ENCODE measurements at places on chromosomes 13 and 19. TPM values are rescaled to one million over a fixed set of nuclear protein-coding genes. Genes with fewer than 3 reads are reported as not detected.
A peak's percentile ranks its signal among the peaks of the same experiment; 100 is the strongest.

DNA sequence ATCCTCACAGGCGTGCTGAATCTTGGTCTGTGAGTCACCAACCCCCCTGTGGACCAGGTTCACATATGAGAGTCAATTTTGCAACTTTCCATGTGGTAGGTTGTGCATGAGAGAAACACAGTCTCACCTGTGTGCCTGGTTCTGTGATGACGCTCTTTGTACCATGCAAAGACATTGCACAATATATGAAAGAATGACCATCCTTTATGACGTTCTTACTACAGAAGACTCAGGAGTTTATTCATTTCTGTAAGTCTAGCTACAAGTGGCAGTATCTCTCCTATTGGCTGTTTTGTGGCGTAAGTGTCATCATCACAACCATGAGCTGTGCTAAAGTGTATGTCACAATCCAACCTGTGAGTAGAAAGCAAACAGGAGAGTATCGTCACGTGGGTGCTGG is 43.8 kb upstream of the ZNF728 start:
- no peaks in the 10 kb centered on the region for H3K36me3 ChIP-seq
- H3K4me1 ChIP-seq = no peaks in the 10 kb centered on the region
- H3K4me3 ChIP-seq = no peak overlapping the region
- H3K27ac ChIP-seq = no peak overlapping the region
- no peaks in the 10 kb centered on the region for H3K27me3 ChIP-seq

The ARID3A gene
- 8.7 TPM for total RNA-seq

DNA sequence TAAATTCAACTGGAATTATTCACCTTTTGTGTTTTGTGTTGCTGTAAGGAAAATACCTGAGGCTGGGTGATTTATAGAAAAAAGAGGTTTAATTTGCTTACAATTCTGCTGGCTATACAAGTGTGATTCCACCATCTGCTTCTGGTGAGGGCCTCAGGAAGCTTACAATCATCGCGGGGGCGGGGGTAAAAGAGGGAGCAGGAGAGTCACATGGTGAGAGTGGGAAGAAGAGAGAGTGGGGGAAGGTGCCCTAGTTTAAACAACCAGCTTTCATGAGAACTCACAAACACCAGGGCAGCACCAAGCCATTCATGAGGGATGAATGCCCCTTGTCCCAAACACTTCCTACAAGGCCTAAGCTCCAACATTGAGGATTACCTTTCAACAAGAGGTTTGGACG is 760.7 kb upstream of the PCDH9 start:
- H3K36me3 ChIP-seq = no peaks in the 10 kb centered on the region
- DNase-seq = no peak
- no peak overlapping the region for H3K4me3 ChIP-seq
- no peaks in the 10 kb centered on the region for H3K27me3 ChIP-seq
- no peaks in the 10 kb centered on the region for H3K4me1 ChIP-seq

GRCh38 chr13:50779443-50780200 is 63.9 kb downstream of the DLEU7 start:
- DNase-seq = no peak
- H3K4me1 ChIP-seq = no peaks in the 10 kb centered on the region
- H3K27me3 ChIP-seq = no peaks in the 10 kb centered on the region
- no peaks in the 10 kb centered on the region for H3K36me3 ChIP-seq
- no peak overlapping the region for H3K4me3 ChIP-seq

- DNase-seq = peak; percentile 85
- peaks cover 21% of the 10 kb centered on the region for H3K4me1 ChIP-seq
- peak overlapping the region; percentile 24 for H3K4me3 ChIP-seq
- no peaks in the 10 kb centered on the region for H3K36me3 ChIP-seq
- no peak overlapping the region for H3K27ac ChIP-seq
Observed at GRCh38 chr19:45643024-45643926, 4.1 kb upstream of the EML2 start.

- no peak for DNase-seq
- H3K4me3 ChIP-seq = no peak overlapping the region
- no peaks in the 10 kb centered on the region for H3K4me1 ChIP-seq
- no peak overlapping the region for H3K27ac ChIP-seq
Observed at GRCh38 chr13:72932250-72932649, 126.6 kb upstream of the KLF5 start.

The CACNG6 gene
- not detected for total RNA-seq

The HIPK4 gene
- total RNA-seq = not detected

- peak overlapping the region; percentile 99 for H3K27ac ChIP-seq
- peak; percentile 65 for DNase-seq
- peak overlapping the region; percentile 78 for H3K4me3 ChIP-seq
- no peaks in the 10 kb centered on the region for H3K27me3 ChIP-seq
- peaks cover under 1% of the 10 kb centered on the region for H3K36me3 ChIP-seq
- H3K4me1 ChIP-seq = peaks cover 31% of the 10 kb centered on the region
Observed at GRCh38 chr13:110713981-110714796, 689 bp downstream of the ING1 start.

DNA sequence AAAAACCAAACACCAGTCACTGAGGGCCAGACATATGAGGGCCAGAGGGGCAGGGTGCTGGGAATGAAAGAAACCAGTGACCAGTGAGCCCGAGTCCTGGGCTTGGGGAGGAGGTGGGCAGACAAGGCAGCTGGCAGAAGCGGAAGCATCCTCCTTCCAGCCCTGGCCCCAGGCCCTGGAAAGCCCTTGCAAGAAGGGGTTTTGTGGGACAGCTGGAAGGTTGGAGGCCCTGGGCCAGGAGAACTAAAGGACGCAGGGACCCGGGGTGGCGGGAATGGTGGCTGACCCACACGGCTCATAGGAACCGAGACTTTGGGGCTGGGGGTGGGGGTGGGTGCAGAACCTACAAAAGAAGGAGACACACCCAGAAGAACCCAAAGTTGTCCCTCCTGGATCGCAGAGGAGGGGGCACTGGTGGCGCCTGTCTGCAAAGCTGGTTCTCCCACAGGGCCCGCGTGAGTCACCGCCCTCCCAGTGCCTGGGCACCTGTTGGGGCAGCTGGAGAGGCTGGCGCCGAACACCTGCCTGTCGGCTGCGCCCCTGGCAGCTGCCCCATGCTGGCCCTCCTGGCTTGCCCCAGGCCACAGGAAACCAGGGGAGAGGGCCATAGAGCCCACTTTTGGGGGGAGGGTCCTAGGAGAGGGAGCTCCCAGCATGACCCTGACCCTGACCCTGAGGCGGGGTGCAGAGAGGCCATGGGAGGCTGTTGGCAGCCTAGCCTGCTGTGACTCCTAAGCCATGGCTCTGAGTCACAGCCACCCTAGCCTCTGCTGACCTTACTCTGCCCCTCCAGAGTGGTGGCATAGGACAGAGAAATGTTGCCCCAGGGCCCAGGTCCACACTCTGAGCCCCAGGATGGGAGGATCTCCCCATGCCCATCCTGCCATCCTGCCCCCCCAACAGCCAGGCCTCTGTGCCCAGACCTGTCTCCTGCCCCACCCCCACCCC is 802 bp downstream of the DMPK start:
- DNase-seq = peak; percentile 78
- H3K4me3 ChIP-seq = peak overlapping the region; percentile 79
- H3K36me3 ChIP-seq = peaks cover 40% of the 10 kb centered on the region
- H3K4me1 ChIP-seq = peaks cover 67% of the 10 kb centered on the region

GRCh38 chr13:31873145-31873544 is 133.8 kb downstream of the RXFP2 start:
- no peak overlapping the region for H3K27ac ChIP-seq
- no peaks in the 10 kb centered on the region for H3K27me3 ChIP-seq
- H3K36me3 ChIP-seq = no peaks in the 10 kb centered on the region
- no peak overlapping the region for H3K4me3 ChIP-seq
- DNase-seq = no peak
- H3K4me1 ChIP-seq = peaks cover 69% of the 10 kb centered on the region

DNA sequence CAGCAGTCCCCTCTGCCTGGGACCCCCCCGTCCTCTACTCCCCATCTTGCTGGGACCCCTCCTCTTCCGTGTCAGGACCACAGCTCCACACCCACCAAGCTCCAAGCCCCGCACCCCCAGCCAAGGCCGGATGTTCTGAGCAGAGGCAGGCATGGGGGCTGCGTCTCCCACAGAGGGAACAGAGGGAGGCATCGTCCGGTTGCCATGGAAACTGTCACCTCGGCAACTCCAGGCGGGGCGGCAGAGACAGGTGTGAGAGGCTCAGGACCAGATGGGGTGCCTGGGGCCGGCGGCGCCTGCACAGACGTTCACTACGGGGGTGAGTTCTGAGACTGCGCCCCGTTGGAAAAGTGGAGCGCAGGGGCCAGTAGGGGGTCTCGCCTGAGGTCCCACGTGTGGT is 5.4 kb downstream of the RNU6-9 start:
- H3K27me3 ChIP-seq = no peaks in the 10 kb centered on the region
- peaks cover 14% of the 10 kb centered on the region for H3K36me3 ChIP-seq
- no peak overlapping the region for H3K27ac ChIP-seq
- peaks cover 2% of the 10 kb centered on the region for H3K4me1 ChIP-seq

- no peak overlapping the region for H3K4me3 ChIP-seq
- H3K27ac ChIP-seq = no peak overlapping the region
- H3K27me3 ChIP-seq = no peaks in the 10 kb centered on the region
- peak; percentile 25 for DNase-seq
Observed at GRCh38 chr13:79581870-79582315, 100.9 kb downstream of the NDFIP2 start.

DNA sequence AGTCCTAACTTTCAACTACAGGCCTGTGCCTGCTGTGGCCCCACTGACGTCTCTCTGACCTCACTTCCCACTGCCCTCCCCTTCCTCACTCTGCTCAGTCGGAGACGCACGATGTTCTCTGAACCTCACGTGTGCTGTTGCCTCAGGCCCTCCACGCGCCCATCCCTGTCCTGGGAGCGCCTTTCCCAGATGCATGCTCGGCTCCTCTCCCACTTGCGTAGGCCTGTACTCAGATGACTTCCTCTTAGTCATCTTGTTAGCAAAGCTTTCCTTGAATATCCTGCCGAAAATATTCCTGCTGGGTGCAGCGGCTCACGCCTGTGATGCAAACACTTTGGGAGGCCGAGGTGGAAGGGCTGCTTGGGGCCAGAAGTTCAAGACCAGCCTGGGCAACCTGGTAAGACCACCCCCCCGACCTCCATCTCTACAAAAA is 9.3 kb upstream of the SYT5 start:
- H3K4me3 ChIP-seq = no peak overlapping the region
- peak overlapping the region; percentile 13 for H3K27ac ChIP-seq
- DNase-seq = peak; percentile 50
- H3K4me1 ChIP-seq = no peaks in the 10 kb centered on the region

- no peak overlapping the region for H3K4me3 ChIP-seq
- no peak for DNase-seq
Observed at GRCh38 chr13:102286326-102286725, 115.5 kb downstream of the FGF14 start.

- DNase-seq = no peak
- peaks cover 2% of the 10 kb centered on the region for H3K36me3 ChIP-seq
- H3K27ac ChIP-seq = no peak overlapping the region
Observed at GRCh38 chr13:100382785-100383184, 205.8 kb downstream of the GGACT start.

The ITGBL1 gene
- 3.8 TPM for total RNA-seq

- H3K4me3 ChIP-seq = no peak overlapping the region
- peaks cover 19% of the 10 kb centered on the region for H3K4me1 ChIP-seq
- H3K27me3 ChIP-seq = no peaks in the 10 kb centered on the region
- no peak for DNase-seq
Observed at GRCh38 chr19:33805313-33805712, 8.6 kb downstream of the KCTD15 start.

The PTGIR gene
- 2.3 TPM for total RNA-seq

DNA sequence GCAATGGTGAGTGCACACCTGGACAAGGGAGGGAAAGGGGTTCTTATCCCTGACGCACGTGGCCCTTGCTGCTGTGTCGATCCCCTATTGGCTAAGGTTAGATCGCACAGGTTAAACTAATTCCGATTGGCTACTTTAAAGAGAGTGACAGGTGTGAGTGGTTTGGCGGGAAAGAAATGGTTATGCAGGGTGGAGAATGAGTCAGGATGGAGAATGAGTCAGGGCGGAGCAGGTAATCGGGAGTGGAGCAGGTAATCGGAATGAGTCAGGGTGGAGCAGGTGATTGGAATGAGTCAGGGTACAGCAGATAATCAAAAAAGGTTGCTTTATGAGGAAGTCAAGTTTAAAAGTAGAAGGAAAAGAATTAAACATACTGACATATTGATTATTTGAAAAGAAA is 24.4 kb upstream of the SIAH3 start:
- no peaks in the 10 kb centered on the region for H3K4me1 ChIP-seq
- H3K27me3 ChIP-seq = no peaks in the 10 kb centered on the region
- H3K36me3 ChIP-seq = no peaks in the 10 kb centered on the region
- H3K4me3 ChIP-seq = no peak overlapping the region

GRCh38 chr19:27795369-27795768 is 1417.6 kb downstream of the UQCRFS1 start:
- no peak for DNase-seq
- no peak overlapping the region for H3K4me3 ChIP-seq
- no peak overlapping the region for H3K27ac ChIP-seq
- H3K4me1 ChIP-seq = peaks cover 15% of the 10 kb centered on the region

- H3K4me1 ChIP-seq = no peaks in the 10 kb centered on the region
- no peak overlapping the region for H3K4me3 ChIP-seq
- H3K36me3 ChIP-seq = no peaks in the 10 kb centered on the region
- no peaks in the 10 kb centered on the region for H3K27me3 ChIP-seq
Observed at GRCh38 chr13:61944329-61944929, 528.8 kb upstream of the PCDH20 start.

DNA sequence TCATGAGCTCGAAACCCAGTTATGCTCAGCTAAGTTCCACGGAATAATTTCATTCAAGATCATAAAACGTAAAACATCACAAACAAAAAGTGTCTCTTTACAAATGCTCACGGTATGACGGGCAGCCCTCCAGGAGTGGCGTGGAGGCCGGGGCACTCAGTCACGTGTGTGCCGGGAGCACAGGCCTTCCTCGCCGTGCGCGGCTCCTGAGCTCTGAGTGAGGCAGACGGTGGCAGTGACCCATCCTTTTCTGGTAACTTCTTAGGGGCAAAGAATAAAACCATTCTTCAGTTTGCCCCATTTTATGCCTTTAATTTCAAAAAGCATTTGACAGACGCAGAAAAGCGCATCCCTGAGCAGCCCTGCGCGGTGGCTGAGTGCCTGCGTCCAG is 72.8 kb downstream of the ATP11A start:
- no peak overlapping the region for H3K4me3 ChIP-seq
- H3K36me3 ChIP-seq = no peaks in the 10 kb centered on the region
- H3K27ac ChIP-seq = peak overlapping the region; percentile 48
- H3K27me3 ChIP-seq = no peaks in the 10 kb centered on the region

DNA sequence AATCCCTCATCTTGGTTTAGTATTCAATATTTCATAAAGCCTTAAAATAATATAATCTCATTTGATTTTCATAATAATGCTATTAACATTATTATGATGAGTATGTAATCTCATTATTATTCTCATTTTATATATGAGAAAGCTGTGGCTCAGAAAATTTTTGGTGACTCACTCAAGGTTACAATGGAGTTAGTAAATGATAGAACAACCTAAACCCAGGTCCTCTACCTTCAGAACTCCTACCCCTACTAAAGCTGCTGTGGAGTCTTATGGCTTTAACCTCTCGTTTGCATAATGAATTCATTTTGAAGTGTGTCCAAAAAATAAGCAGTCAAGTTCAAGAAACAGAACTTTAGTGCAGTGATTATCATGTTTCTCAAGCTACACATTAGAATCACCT is 226.3 kb downstream of the TBC1D4 start:
- no peak for DNase-seq
- no peaks in the 10 kb centered on the region for H3K27me3 ChIP-seq
- no peak overlapping the region for H3K27ac ChIP-seq
- no peaks in the 10 kb centered on the region for H3K36me3 ChIP-seq

GRCh38 chr13:113205428-113205931 is 3.0 kb downstream of the PCID2 start:
- no peak for DNase-seq
- H3K36me3 ChIP-seq = peaks cover 13% of the 10 kb centered on the region
- no peak overlapping the region for H3K4me3 ChIP-seq
- H3K27ac ChIP-seq = peak overlapping the region; percentile 90
